ENCODE measurements at places on chromosomes 1 and 21.

GRCh38 chr21:41876928-41877652 is 2.1 kb downstream of the PRDM15 start:
- DNase-seq = no peak

- no peak for DNase-seq
These were observed 546 bp downstream of the POU2F1 start for GRCh38 chr1:167221126-167221737.

DNA sequence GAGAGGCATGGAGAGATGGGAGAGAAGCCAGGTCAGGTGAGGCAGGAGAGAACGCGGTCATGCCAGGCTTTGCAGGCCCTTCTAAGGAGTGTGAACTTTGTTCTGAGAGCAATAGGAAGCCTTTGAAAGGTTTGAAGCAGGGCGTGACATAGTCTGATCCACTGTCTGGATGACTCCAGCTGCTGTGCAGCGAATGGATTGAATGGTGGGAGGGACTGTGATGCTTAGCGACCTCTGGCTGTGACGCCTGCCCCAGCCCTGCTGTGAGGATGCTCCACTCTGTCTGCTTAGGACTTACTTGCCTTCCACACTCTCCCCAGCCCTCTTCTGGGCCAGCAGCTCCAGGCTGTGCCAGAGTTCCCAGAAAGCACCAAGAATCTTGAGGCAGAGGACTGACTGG is 41.8 kb upstream of the POU3F1 start:
- DNase-seq = no peak

- DNase-seq = no peak
These were observed 4.4 kb upstream of the ADAMTS1 start for GRCh38 chr21:26849428-26850115.

DNA sequence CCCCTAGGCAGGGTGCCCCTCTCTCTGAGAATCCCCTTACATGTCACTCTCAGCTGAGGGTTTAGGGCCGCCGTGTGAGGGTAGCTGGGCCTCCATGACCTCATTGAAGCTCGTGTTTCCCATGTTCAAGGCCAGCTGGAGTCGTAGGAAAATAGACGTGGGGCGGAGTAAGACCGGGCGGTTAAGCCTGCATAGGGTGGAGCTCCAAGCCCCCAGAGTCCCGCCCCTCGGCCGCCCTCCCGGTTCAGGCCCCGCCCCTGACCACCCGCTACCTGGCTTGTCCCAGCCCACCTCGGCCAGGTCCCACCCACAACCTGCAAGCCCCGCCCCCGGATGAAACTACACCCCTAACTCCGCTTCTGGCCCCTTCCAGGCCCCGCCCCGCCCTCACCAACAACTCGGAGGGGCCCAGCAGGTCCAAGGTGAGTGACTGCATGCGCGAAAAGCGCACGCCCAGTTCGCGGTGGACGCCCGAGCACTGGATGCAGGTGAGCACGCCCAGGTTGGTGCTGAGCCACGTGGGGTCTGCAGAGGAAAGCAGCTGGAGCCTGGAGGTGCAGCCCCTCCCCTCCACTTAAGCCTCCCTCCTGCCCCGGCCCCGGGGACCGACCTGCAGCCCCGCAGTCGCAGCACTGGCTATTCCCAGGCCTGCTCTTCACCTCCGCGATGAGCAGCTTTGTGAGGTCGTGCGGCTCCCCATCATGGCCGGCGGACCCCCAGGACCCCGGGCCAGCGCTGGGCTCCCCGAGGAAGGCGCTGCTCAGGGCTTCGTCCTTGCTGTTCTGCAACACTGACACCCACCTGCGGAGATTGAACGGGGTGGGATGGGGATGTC is 12.2 kb upstream of the TCEA3 start:
- no peak for DNase-seq

DNA sequence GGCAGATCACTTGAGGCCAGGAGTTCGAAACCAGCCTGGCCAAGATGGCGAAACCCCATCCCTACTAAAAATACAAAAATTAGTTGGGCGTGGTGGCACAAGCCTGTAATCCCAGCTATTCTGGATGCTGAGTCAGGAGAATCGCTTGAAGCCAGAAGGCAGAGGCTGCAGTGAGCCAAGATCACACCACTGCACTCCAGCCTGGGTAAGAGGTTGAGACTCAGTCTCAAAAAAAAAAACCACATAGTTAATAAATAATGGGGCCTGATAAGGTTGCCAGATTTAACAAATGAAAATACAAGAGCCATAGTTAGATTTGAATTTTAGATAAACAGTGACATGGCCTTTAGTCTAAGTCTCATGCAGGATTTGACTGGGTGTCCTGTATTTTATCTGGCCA is 175.7 kb downstream of the ZZZ3 start:
- DNase-seq = no peak

DNA sequence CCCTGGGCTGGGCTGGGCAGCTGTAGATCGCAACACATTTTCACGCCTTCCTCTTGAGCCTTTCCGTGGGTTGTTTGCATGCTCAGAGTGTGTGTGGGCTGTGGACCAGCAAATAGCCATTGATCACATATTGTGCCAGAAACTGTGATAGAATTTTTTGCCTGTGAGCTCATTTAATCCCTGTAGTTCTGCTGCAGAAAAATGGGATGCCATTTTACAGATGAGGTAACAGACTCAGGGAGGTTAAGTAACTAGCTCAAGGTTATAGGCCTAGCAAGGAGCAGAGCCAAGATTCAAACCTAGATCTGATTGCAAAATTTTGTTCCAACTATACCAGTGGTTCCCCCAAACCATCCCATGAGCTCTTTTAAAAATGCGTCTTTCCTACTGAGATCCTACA is 10.5 kb downstream of the SPATA46 start:
- DNase-seq = no peak

GRCh38 chr1:10685808-10686403 is 110.5 kb downstream of the CASZ1 start:
- no peak for DNase-seq

- no peak for DNase-seq
These were observed 5.7 kb downstream of the ZBTB40 start for GRCh38 chr1:22457345-22457744.

- DNase-seq = no peak
These were observed 90.7 kb downstream of the MRPL37 start for GRCh38 chr1:54290506-54291184.

- no peak for DNase-seq
These were observed 468.5 kb downstream of the PCP4 start for GRCh38 chr21:40335704-40336103.

Data from CMK (cell line).